ENCODE measurements at places on chromosomes 5 and 9.

DNA sequence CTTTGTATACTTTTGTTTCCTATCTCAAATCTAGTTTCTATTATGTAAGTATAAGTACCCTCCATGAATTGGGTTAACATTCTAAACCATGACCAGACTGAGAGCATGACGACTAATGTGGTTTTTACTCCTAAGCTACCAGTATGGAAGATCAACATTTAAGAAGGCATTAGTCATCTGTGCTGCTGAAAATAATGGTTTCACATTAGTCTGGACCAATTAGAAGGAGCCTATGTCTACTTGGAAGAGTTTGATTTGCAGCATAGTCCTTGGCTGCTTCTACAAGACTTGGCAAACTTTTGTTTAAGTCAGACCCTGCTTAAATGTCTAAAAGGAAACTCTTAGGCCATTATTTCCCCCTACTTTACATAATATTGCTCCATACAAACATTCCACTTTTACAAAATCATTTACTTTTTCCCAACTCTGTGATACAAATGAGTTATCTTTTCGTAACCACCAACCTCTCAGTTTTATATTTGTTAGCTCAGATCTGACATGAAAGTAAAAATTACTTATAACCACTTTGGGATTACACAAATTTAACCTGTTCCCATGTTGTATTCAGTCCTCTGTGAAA lies 186.7 kb downstream of the COMMD10 start:
- no peak for DNase-seq

GRCh38 chr5:67679184-67679841 lies 482.7 kb upstream of the CD180 start:
- no peak for DNase-seq

- DNase-seq, result no peak
Measured at GRCh38 chr5:149133795-149134777, 7.2 kb upstream of the ABLIM3 start.

DNA sequence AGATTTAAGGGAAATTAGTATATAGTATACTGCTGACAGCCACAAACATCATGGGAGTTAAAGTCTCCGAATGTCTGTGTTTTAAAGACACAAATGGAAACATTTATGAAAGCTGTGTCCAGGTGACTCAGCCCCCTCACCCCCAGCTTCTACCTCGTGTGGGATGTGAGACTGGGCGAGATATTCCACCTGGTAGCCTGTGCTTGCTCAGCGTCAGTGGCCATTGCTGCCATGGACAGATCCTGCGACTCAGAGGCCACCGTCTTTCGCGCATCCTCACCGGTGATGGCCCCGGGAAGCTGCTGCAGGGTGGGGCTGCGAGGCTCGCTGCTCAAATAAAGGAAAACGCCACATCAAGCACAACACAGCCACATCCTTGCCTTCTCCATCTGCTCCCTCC lies 31.2 kb upstream of the EXOC3 start:
- DNase-seq, result no peak

GRCh38 chr5:180390441-180391190 lies 37.5 kb upstream of the GFPT2 start:
- DNase-seq, result no peak

GRCh38 chr5:119166026-119166425 lies 95.1 kb downstream of the DMXL1 start:
- no peak for DNase-seq

GRCh38 chr5:148333262-148333849 lies 2.0 kb upstream of the SPINK9 start:
- no peak for DNase-seq

- DNase-seq, result no peak
Measured at GRCh38 chr9:117334101-117334500, 80.8 kb downstream of the ASTN2 start.

GRCh38 chr5:111194925-111195324 lies 29.3 kb upstream of the CAMK4 start:
- DNase-seq, result no peak

DNA sequence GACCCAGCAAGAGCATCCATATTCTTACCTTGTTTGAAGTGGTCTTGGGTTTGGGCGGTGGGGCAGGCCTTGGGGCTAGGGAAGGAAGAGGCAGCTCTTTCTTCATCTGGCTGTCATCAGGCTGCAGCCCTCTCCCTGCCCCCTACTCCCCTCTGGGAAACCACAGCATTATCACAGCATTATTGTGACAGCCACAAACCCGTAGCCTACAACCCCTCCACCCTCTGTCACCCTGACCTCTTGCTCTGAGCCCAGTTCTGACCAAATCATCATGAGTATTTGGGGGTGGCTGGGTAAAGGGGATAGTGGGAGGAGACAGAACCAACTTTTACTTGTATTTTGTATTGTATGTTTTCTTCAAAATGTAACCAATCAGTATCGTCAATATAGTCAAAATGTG lies 94.3 kb upstream of the ARRDC3 start:
- DNase-seq, result no peak

DNA sequence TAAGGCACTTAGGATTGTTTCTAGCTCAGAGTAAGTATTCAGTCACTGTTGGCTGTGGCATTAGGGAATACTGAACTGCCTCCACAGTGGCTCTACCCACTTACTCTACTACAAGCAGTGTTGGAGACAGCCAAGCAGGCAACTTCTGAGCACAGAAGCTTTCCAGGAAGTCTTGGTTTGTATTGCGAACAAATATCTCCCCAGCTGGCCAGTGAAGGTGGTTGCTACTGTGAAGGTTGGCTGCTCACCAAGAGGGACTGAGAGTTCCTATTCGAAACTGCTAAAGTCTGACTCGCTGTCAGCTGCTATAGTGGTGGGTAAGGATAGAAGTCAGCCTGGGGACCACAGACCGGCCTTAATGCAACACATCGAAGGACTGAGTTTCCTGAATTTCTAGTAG lies 319.1 kb downstream of the KIF4B start:
- DNase-seq, result no peak

GRCh38 chr9:130372057-130372456 lies 72.7 kb upstream of the ASS1 start:
- no peak for DNase-seq

GRCh38 chr5:84215521-84215920 lies 169.2 kb downstream of the EDIL3 start:
- no peak for DNase-seq

GRCh38 chr9:113588242-113588810 lies 124.8 kb downstream of the RGS3 start:
- DNase-seq, result no peak

GRCh38 chr5:2534251-2534650 lies 217.2 kb downstream of the IRX2 start:
- DNase-seq, result no peak

GRCh38 chr9:134551644-134552348 lies 89.8 kb upstream of the COL5A1 start:
- DNase-seq, result no peak

DNA sequence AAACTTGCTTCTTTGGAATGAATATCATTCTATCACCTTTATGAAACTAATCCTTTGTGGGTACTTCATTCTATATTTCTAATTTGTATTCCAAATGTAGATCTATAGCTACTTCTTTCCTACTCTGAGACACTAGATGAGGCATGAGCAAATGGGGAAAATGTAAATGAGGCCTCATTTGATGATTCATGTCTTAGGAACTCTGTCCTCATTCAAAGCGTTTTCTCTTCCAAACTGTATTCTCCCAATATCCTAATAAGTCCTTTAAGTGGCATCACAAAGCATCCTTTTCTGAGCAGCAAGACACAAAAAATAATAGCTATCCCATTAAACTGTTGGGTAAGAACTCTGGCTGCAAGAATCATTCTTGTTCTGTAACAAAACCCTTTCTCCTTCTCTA lies 56.1 kb downstream of the TTLL11 start:
- no peak for DNase-seq

- DNase-seq, result no peak
Measured at GRCh38 chr9:77647267-77648233, 572 bp downstream of the GNA14 start.

DNA sequence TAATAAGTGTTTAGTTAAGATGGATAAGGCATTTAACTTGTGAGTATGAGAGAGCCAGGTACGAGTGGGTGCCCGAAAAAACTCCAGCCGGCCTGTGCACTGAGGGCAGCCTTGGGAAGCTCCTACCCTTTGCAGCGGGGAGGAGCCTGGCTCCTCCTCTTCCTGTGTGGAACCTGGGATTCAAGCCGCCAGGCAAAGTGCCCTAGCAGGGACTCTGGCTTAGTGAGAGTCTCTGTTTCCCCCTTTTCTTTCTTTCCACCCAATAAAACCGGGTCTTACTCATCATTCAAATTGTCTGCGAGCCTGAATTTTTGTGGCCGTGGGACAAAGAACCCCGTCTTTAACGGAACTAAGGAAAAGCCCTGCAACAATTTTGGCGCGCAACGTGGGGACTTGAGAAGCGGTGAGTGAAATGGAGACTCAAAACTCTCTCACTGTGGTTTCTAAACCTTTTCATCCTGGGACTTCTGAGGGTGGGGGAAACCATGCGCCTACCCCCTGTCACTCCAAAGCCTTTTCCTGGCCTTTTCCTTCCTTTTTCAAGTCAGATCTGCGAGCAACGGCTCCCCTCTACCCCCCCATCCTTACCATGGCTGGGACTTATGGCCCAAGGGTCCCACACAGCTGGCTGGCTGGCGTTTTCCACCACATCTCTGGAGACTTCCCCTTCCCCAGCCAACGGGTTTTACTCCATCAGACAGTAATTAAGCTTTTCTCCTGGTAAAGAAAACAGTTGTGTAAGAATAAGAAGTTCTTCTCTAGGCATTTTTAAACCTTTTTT lies 535.7 kb upstream of the ACO1 start:
- DNase-seq, result no peak

DNA sequence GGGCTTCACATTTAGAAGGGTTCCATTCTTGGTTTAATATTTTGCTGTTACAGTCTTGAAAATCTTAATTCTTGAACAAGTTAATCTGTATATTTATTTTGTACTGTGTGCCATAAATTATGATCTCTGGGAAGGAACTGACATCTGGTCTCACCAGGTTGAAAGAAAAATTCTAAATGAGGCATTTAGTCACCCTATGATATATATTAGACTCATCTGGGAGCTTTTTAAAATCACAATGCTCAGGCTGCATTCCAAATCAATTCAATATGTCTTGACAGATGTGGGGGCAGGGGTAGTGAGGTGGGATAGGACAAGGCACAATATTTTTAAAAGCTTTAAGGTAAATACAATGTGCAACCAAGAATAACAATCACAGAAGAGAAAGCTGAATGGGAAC lies 569.2 kb downstream of the PRR16 start:
- no peak for DNase-seq

- DNase-seq, result no peak
Measured at GRCh38 chr5:6427694-6428093, 21.0 kb upstream of the UBE2QL1 start.

DNA sequence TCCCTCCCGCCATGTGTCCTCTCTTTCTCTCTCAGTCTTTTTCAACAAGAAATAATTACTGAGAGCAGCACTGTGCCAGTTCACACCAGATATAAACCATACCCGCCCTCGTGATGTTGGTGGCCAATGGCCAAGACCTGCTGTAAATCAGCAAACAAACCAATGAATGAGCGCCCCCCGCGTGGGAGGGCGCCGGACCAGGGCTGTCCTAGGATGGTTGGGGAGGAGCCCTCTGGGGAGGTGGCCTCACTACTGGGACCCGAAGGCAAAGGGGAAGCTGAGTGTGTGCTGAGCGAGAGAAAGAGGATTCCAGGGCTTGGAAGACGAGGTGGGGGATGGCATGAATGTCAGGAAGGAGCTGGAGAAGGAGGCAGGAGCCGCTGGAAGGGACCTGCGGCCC lies 51.2 kb upstream of the BARHL1 start:
- DNase-seq, result no peak

DNA sequence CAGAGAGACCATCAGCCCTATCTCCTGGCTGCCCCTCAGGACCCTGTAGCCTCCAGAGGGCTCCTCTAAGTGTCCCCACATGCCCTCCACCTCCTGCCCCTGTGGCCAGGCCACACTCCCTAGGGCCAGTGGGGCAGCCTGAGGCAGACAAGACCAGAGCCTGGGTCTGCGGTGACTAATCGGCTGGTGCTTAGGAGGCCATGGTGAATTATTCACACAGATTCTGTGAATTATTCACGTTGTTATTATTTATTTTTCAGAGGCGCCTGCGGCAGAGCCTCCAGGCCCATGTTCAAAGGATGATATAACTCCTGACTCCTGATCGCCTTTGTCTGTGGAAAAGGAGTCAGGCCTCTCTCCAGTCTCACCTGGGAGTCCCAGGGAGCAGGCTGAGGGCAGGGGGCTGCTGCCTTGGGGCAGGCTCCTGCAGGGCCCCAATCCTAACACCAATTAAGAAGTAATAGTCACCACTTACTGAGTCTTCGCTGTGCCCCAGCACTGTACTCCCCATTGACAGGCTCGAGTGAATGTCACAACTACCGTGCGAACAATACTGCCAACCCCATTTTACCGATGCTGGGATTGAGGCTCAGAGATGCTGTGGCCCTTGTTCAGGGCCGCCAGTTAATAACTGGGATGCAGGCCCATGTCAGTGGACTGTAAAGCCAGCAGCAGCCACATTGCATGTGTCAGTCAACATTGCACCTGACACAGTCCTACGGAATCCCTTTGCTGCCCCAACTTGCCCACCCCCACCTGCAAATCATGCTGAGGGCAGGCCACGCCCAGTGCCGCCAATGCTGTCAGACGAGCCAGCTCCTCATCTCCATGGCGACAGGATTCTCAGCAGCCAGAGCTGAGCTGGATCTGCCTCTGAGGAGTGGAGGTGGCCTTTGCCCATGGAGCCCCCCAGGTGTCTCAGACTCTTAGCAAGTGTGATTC lies 94.9 kb downstream of the PCDH1 start:
- no peak for DNase-seq

- no peak for DNase-seq
Measured at GRCh38 chr9:74865177-74865576, 22.5 kb downstream of the TRPM6 start.

- DNase-seq, result no peak
Measured at GRCh38 chr5:19795218-19795617, 192.8 kb downstream of the CDH18 start.

DNA sequence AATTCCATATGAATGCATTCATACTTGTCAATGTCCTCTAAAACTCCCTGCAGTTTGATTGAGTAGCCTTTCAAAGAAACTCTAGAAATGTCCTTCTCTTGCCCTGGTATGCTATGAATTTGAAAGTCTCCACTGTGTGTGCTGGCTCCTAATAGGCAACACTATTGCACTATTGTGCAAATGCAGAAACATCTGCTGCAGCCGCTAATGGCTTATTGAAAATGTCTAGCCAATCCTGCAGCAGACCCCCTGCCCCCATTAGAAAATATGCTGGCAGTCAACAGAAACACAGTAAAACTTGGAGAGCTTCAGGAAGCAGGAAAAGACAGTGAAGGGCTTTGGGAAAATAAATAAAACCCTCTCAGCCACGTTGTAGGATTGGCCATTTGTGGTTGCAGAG lies 87.3 kb upstream of the GRAMD2B start:
- no peak for DNase-seq

- DNase-seq, result no peak
Measured at GRCh38 chr5:176883700-176884570, 15.2 kb downstream of the HK3 start.

GRCh38 chr9:37210737-37211523 lies 90.6 kb downstream of the ZCCHC7 start:
- DNase-seq, result no peak

DNA sequence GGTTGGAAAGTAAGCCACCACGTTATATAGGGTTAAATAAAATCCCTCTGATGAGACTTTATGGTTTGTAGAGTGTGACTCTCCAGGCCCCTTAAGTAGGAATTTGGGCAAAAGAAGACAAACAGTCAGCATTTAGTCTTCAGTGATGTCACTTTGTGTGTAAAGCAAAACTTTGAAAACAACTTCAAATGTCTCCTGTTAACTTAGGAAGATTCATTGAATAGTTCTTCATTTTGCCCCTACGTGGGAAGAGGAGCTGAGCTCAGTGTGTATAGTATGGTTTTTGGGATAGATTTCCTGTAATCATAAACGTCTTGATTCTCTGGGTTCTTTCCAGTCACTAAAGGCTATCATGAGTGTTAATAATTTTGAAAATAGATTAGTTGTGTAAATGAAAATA lies 101.3 kb downstream of the GADD45G start:
- no peak for DNase-seq
